ENCODE measurements at places on chromosomes 3 and 15.

GRCh38 chr3:47485812-47486211 is 10.1 kb upstream of the SCAP start:
- DNase-seq, result no peak

DNA sequence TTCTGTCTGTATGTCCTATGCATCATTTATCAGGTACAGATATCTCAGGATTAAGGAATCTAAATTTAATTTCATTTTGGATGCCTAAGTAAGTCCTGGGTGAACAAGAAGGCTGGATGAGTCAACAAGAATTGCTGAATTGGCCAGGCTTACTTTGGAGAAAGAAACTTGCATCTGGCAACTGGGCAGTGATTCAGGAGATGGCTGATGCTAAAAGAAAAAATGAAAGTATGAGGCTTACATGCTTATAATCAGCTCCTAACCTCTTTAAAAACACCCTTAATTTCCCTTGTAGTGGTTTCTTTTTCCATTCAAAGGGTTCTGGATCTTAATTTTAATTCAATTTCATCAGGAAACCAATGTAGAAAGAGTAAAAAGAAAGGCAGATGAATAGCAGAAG is 228.8 kb upstream of the PEX5L start:
- DNase-seq, result no peak

DNA sequence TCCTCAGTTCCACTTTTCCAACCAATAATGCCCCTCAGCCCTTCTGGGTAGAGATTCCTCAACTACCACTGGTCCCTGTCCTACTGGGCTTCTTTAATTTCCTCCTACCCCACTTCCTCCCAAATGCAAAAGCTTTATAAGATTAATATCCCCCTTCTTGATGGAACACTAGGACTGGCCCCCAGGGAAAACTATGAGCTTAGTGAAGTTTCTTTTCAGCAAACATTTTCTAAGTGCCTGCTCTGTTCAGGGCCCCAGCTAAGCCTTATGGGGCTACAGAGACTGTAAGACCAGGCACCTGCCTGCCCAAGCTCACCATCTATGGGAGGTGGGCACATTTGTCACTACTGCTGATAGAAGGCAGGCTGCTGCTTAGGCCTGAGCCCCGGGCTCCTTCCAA is 79.4 kb downstream of the RPLP1 start:
- DNase-seq, result no peak

GRCh38 chr3:10357592-10358308 is 36.8 kb upstream of the SEC13 start:
- peak; percentile 80 for DNase-seq

DNA sequence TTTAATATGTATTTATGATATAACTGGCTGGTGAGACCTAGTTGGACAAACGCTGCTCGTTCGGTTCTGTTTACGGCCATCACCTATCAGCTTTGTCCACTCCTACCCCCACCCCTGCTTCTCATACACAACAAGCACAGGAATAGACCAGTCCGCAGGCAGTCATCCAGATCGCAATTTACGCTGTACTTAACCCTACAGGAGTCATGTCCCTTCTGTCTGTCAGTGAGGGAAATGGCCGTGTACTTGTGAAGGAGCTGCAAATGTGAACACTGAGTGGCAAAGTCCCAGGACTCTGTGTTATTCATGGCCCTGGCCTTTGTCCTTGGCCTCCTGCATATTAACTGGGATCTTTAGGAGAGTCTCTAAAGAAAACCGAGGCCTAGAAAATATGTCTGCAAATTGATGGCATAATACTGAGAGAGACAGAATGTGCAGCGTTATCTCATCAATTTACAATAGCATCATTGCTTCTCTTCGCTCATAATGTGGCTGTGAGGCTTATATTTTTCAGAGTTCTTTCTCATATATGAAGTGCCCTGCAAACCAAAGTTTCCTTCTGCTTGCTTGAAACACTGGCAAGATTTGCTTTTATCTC is 7.2 kb upstream of the ABHD10 start:
- DNase-seq, result no peak

- no peak for DNase-seq
Observed at GRCh38 chr3:114192136-114192535, 13.3 kb upstream of the DRD3 start.

- DNase-seq, result no peak
Observed at GRCh38 chr3:124876401-124876878, 10.7 kb downstream of the ITGB5 start.

DNA sequence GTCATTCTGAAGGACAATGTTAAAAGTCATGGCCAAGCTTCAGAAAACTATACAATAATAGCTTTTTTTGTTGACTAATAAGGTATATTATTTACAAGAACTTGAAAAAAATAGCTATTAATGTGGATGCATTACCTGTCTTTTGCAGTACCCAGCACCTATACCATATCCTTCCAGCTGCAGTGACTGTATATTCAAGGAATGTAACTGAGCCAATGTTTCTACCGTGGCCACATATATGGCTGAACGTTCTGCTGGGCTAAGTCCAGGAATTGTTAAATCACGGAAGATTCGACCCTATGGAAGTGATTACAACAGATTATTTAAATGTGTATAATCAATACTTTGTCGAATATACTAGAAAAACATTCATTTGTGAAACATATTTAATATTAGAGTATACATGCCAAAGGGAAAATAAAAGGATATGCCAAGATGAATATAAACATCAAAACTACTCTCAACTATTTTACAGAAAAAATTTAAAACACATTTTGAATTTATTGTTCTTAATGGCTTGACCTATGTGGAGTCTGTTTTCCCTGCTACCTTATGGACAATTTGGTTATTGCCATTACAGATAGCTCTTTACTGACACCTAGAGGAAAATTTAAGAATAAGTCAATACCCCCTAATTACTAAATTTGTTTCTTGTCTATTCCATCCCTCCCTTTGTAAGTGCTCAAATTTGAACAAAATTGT is 17.6 kb downstream of the ACAD11 start:
- peak; percentile 53 for DNase-seq

GRCh38 chr3:4722103-4722502 is 229.0 kb downstream of the ITPR1 start:
- no peak for DNase-seq

- DNase-seq, result no peak
Observed at GRCh38 chr3:132008837-132009236, 26.0 kb downstream of the CPNE4 start.

GRCh38 chr3:40104441-40104840 is 205.1 kb upstream of the EIF1B start:
- no peak for DNase-seq

DNA sequence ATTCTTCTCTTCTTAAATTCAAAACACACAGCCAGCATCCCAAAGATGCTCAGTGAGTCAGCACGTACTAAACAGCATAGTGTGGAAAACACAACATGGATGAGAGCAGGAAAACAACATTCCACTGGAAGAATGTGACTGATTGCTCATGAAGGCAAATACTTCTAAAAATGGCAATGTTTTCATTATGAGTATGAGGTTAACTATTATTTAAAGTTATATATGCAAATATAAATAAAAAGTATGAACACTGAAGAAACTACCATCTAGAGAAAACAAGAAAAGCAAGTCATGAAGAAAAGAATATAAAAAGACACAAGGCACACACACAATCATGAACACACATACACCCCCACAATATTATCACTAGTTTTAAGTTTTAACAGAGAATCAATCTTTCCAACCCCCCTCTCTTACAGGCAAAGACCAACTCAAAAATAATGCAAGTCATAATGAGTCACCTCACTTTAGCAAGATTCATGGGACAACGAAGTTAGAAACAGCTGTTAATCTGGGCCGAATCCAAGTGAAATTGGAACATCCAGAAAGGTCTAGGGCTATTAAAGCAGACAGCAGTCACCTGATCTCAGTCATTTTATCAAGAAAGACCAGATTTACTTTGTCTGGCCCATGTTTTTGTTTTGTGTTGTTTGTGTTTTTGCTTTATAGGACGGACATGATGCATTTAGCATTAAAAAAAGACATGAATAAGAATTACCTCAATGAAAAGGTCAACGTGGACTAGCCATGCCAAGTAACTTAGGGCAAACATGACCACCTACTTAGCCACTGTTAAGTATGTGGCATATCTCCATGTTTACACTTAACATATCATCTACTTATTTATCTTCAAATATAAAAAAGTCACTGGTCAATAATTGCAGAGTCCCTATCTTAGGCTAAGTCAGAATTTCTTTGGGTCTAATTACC is 18.1 kb downstream of the GBE1 start:
- no peak for DNase-seq

GRCh38 chr15:90266485-90266884 is 1.0 kb downstream of the NGRN start:
- DNase-seq, result peak; percentile 20

- no peak for DNase-seq
Observed at GRCh38 chr3:24709956-24710355, 215.3 kb upstream of the THRB start.

- DNase-seq, result no peak
Observed at GRCh38 chr15:55277116-55277564, 12.5 kb downstream of the RAB27A start.

GRCh38 chr15:72372361-72372760 is 3.5 kb downstream of the HEXA start:
- DNase-seq, result no peak

DNA sequence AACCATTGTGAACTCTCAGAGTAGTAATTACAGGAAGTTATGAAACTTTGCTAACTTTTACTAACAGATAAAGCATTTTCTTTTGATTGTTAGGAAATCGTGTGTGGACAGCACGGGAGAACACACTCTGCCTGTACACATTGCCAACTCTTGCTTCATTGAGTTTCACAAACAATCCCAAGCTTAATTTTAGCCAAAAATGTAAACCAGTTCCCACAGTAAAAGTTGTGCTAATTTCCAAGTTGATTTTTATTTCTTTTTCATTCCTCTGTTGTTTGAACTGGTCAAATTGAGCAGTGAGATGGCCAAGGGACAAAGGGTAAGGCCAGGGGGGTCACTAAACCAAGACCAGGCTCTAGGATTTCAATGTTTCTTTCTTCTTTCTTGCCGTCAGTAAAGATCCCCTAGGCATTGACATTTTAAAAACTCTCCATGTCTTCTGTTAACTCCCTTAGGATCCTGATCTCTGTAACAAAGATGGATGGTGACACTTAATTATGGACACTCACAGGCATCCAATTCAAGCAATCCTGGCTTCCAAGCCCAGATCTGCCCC is 414.9 kb downstream of the RBMS3 start:
- no peak for DNase-seq

- DNase-seq, result no peak
Observed at GRCh38 chr3:111314898-111315297, 227.1 kb upstream of the CD96 start.

- DNase-seq, result peak; percentile 54
Observed at GRCh38 chr15:68228971-68229385, 550 bp downstream of the CLN6 start.

DNA sequence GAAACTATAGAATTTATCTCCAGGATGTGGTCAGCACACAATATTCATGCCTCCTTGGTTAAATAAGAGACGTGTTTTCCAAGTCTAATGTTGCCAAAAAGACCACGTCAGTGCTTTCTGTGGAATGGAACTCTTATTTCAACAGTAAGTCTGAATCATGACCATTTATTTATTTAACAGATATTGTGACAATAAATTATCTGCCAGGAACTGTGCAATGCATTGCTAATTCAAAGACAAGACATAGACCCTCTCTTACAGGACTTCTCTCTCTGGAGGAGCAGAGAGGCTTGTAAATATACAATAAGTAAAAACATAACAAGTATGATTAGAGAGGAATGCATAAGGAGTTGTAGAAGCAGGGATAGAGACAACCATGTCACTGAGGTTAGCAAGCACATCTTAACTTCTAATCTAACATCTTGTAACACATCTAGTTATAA is 227.5 kb downstream of the DTWD1 start:
- no peak for DNase-seq

GRCh38 chr15:81160312-81161159 is 26.5 kb downstream of the CFAP161 start:
- DNase-seq, result no peak

DNA sequence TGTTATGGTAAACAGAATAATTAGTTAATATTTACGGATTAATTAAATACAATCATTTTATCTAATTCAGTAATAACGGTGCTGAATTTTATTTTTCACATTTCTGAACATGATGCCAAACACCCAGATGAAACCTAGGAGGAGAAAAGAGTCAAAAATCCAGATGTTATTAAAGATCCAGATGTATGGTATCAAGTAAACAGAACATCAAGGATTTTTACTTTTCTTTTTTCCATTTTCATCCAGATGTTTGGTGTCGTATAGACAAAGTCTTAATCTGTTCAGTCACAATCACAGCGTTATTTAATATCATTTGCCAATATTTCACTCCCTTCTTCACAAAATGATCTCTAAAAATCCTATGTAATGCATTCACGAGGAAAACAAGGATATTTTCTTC is 64.0 kb upstream of the NR2F2 start:
- no peak for DNase-seq

DNA sequence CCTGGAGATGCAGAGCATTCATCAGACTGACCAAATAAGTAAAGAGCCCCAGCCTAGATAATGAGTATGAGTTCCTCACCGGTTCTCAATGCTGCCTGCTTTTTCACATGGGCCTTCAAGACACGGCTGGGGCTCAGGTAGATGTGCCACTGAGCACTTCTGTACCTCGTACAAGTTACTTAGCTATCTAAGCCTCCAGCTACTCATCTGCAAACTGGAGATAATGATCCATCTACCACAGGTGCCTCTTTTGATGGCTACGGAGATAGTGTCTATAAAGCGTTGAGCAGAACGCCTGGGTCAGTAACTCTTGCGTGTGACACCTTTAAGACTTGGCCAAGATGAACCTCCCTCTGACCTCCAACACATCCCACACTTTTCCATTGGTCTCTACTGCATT is 56.3 kb downstream of the CCR4 start:
- no peak for DNase-seq

DNA sequence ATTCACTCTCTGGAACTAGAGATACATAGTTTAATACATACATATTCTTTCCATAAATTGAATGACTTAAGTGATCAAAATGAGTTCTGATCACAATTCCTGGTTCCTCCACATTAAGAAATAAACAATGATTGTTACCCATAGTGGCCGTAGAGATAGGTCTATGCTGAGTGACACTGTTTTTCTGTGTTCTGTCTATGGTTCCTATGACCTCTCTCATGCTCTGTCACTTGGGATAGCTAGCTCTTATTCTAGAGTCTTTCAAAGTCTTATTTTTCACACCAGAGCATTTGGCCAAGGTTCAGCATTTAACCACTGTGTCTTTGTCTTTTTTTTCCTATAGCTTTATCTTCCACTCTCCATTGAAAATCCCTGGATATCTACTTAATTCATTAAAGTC is 132.4 kb downstream of the GOLGA6L6 start:
- no peak for DNase-seq

DNA sequence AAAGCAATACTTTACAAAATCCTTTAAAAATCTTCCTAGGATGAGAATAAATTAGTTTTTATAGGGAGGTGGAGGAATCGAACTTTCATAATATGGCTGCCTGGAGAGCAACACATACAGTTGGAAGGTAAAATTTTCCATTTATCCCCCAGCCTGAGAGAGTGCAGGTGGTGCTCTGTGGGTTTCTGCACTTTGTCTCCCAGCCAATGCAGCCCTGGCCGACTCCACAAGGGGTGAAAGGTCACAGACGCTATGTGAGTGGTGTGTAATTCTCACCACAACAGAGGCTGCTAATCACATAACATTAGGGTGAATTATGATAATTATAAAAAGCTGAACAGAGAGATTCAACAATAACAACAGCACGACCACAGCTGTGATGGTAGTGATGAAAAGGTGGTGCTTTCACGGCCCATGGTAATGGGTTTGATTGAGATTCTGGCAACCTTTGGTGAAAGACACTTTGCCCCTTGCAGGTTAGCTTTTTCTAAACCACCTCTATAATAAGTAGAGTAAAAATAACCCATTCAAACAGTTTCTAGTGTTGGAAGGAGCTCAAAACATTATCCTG is 30.1 kb upstream of the NANOGP8 start:
- DNase-seq, result no peak

GRCh38 chr3:57065588-57065987 is 5.1 kb downstream of the SPATA12 start:
- peak; percentile 56 for DNase-seq

Data from OCI-LY7 (cell line).